ENCODE measurements at places on chromosomes 16 and 17.

GRCh38 chr17:40514013-40514875 lies 12.8 kb upstream of the TNS4 start:
- no peak for DNase-seq

GRCh38 chr17:10126616-10127501 lies 71.5 kb downstream of the GAS7 start:
- no peak for DNase-seq

DNA sequence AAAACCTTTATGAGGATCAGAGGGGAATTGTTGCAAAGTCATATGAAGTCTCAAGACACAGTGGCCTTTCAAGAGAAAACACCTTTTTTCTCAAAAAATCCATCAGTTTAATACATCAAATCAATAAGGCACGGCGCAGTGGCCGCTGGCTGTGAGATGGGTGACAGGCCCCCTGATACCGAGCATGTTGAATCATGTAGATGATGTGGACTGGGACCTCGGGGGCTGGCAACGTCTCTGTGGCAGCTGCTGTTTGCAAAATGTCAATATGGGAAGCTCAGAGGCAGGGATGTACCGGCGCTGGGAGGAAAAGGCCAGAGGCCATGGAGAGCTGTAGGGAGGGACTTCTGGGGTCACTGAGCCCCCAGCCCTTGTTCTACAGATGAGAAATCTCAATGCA lies 169.1 kb downstream of the GSG1L start:
- DNase-seq, result no peak

- no peak for DNase-seq
Measured at GRCh38 chr17:282912-283882, 69.4 kb downstream of the RPH3AL start.

- no peak for DNase-seq
Measured at GRCh38 chr16:17691899-17692176, 221.1 kb upstream of the XYLT1 start.

- DNase-seq, result no peak
Measured at GRCh38 chr17:82752371-82753200, 721 bp downstream of the TBCD start.

DNA sequence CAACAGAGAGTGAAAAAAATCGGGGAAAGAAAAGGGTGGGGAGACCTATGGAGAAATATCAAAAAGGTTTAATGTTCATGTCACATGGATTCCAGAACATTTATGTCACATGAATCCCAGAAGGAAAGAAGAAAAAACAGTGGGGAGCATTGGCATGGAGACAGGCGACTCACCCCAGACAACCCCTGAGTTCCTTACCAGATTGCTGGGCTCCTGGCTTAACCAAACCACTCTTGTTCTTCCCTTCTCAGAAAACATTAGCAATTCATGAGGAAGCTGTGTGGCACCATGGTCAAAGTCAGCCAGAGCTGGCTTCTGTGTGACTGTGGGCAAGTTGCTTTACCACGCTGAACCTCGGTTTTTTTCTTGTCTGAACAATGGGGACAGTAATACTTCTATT lies 49.6 kb upstream of the CLEC19A start:
- DNase-seq, result no peak

GRCh38 chr16:425740-426114 lies 278 bp downstream of the RAB11FIP3 start:
- no peak for DNase-seq

GRCh38 chr16:67199011-67199807 lies at the start of gene ELMO3:
ELMO3 (plus strand) TSS chr16:67199131; CDS start chr16:67199327, 196 bp downstream.
- DNase-seq, result no peak

DNA sequence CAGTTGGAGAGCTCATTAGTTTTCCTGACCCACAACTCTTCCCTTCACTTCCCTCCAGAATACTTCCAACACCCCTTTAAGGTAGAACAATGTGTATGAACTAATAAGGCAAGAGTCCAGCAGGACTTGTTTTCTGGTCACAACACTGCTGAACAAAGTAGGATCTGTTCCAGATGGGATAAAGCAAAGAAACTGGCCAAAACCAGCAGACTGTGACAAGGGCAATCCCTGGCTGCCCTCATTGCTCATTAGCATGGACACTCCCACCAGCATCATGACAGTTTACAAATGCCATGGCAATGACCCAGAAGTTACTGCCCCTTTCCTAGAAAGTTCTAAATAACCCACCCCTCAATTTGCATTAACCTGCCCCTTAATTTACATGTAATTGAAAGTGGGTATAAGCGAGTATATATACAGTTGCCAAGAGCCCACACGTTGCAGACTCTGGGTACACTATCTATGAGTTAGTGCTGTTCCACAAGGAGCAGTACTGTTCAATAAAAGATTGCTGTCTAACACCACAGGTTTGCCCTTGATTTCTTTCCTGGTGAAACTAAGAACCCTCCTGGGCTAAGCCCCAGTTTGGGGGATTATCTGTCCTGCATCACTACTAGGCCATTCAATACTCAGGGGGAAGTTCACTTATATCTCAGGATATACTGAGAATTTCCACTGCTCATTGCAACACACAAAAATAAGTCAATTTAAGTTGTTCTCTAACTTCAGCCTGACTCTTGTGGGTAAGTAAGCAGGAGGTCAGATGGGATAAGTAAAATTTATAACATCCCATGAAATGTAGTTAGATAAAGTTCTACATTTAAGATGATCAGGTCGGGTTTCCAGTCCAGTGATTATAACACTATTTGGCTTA lies 82.3 kb downstream of the SSH2 start:
- no peak for DNase-seq

- no peak for DNase-seq
Measured at GRCh38 chr17:535198-535597, 179.4 kb downstream of the VPS53 start.

DNA sequence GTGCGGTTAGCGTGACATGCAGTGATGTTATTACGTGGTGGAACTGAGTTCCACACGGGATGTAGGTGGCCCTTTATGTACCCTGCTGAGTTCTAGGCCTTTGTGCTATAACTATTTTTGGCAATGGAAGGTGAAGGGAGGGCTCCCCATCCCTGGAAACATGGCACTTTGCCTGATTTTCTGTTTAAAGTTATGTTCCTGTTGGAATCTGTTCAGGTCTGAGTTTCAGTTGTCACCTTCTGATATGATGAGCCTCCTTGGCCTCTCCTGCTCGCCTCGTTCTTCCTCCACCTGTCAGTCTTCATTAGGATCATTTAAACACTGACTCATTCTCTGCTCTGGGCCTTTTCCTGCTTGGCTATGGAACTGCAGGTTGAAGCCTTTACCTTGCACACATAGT lies 200.6 kb downstream of the FTO start:
- DNase-seq, result no peak

GRCh38 chr17:1110541-1110861 lies 69.3 kb downstream of the ABR start:
- DNase-seq, result no peak

GRCh38 chr16:693766-694165 lies 3.6 kb upstream of the WDR24 start:
- DNase-seq, result no peak

DNA sequence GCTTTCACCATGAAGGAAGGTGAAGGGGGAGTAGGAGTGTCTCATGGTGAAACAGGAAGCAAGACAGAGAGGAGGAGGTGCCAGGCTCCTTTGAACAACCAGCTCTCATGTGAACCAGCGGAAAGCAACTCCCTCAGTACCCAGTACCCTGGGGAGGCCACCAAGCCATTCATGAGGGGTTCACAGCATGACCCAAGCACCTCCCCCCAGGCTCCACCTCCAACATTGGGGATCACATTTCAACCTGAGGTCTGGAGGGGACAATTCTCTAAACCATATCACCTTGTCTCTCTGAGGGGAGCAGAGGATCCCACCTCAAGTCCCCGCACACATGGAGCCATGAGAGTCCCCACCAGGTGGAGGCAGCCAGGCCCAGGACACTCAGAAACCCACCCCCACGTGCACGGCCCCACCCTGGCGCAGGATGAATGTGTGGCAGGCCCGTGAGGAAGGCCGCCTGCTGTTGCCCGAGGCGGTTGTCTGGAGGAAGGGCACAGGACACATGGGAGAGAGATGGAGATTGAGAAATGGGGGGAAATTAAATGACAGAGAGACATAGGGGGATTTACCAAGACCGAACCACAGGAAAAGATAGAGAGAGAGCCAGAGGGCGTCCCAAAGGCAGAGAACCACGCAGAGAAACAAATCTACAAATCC lies 85.9 kb downstream of the TMEM132E start:
- DNase-seq, result no peak

DNA sequence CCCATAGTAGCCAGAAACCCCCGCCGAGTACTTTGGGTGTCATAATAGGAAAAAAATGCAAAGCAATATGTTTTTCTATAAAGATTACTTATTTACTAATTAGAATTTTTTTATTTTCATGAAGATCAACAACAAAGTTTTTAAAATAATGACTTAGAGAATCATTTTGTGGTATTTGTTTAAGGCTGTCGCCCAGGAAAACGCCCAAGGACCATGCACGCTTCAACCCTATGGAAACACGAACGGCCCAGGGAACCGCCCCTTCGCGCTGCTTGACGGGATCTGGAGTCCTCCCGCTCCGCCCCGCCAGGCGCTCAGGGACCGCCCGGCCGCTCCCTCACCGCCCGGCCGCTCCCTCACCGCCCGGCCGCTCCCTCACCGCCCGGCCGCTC lies 408 bp upstream of the KPNA2 start:
- peak; percentile 94 for DNase-seq

- DNase-seq, result no peak
Measured at GRCh38 chr17:13036751-13037150, 18.9 kb upstream of the ELAC2 start.

DNA sequence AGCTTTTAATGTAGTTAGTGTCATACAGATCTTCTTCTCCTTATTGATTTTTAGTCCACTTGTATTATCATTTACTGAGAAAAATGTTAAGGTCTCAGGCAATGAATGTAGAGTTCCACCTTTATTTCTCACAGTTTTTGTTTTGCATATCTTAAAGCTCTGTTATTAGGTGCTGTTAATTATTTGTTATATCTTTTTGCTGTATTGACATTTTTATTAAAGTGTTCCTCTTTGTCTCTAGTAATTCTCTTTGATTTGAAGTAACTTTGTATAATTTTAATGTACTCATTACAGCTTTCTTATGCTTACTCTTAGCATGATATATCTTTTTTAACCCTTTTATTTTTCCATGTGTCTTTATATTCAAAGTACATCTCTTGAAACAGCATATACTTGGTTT lies 22.4 kb upstream of the USP43 start:
- no peak for DNase-seq

- no peak for DNase-seq
Measured at GRCh38 chr16:66996983-66997358, 8.6 kb downstream of the CES4A start.

- no peak for DNase-seq
Measured at GRCh38 chr17:81481073-81481799, 31.4 kb downstream of the ACTG1 start.

DNA sequence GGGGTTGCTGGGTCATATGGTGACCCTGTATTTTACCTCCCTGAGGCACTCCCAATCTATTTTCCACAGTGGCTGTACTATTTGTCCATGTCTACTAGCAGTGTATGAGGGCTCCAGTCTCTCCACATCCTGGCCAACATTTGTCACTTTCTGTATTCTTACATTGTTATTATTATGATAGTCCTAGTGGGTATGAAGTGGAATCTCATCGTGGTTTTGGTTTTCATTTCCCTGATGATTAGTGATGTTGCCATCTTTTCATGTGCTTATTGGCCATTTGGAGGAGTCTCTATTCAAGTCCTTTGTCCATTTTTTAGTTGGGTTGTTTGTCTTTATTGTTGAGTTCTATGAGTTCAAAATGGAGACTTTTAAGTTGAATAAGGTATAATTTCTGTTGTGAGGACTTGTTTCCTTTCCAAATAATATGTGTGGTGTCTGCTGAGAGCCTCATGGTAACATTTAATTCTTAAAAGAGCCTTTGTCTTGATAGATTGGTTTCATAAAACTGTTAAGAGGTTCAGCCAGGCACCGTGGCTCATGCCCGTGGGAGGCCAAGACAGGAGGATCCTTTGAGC lies 108.2 kb downstream of the RPTOR start:
- DNase-seq, result no peak

DNA sequence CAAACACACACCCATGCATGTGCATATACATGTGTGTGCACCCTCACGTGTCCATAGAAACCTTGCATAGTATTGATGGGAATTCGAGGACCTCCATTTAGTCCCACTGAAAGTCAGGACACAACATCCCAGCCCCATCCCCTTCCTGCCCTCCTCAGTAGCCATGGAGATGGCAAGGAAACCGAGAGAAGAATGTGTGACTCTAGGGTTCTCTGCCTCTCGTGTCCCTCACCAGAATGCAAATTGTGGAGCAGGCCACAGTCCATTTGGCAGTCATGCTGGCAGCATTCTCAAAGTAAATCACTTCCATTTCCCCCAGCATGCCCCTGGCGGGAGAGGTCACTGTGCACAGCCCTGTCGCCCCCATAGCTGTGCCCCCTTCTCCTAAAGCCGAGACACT lies 141.1 kb downstream of the MSI2 start:
- DNase-seq, result no peak

DNA sequence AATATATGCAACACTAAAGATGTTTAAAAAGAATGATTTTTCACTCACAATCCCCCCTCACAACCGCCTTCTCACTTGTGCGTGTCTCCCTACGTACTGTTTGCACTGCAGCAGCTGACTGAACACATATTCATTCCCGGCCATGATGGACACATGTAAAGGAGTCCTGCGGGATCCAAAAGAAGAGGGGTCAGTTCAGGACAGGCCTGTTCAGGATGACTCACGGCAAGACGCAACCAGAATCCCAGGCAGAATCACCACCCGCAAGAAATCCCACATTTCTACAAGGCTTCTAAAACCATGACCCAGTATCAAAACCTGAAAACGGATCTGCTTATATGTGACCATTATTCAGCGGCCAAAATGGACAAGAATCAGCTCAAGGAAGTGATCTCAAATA lies 52.3 kb downstream of the CYB5D2 start:
- no peak for DNase-seq

DNA sequence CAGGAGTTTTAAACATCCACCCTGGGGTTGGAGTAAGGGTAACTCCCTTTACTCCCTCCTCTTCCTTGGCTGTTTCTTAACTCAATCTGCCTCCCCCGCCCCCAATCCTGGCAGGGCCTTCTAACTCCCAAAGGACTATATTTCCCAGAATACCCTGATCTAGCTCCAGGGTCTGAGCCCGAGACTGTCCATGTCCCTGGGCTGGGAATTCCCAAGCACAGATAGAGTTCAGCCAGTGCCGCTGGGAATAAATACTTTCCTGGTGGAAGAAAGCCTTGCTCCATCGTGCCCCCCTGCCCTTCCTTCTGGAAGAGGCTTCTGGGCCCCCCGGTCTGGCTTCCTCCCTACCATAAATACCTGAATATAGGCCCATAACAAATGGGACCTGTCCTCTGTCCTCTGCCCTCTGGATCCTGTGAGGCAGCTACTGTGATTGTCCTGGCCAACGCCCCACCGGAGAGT lies 10.2 kb downstream of the BAHCC1 start:
- DNase-seq, result no peak

All from caudate nucleus (tissue), 63 donors.